ENCODE measurements at places on chromosomes 7 and 10. TPM values are rescaled to one million over a fixed set of nuclear protein-coding genes. Genes with fewer than 3 reads are reported as not detected.

Gene MEOX2
- total RNA-seq: 14.2 TPM

Gene LRRD1
- 0.33 TPM for total RNA-seq

Gene LRRC72
- total RNA-seq: not detected

Gene ENO4
- total RNA-seq: 0.16 TPM

Gene UCMA
- total RNA-seq: not detected

GRCh38 chr7:114687238-114687637 is 234.7 kb upstream of the MDFIC start:
- H3K27ac ChIP-seq: no peak overlapping the region
- no peak overlapping the region for H3K4me3 ChIP-seq
- H3K36me3 ChIP-seq: no peaks in the 10 kb centered on the region

GRCh38 chr10:31888442-31888841 is 40.2 kb downstream of the ARHGAP12 start:
- no peaks in the 10 kb centered on the region for H3K36me3 ChIP-seq
- H3K4me1 ChIP-seq: no peaks in the 10 kb centered on the region
- no peaks in the 10 kb centered on the region for H3K27me3 ChIP-seq
- H3K27ac ChIP-seq: no peak overlapping the region

DNA sequence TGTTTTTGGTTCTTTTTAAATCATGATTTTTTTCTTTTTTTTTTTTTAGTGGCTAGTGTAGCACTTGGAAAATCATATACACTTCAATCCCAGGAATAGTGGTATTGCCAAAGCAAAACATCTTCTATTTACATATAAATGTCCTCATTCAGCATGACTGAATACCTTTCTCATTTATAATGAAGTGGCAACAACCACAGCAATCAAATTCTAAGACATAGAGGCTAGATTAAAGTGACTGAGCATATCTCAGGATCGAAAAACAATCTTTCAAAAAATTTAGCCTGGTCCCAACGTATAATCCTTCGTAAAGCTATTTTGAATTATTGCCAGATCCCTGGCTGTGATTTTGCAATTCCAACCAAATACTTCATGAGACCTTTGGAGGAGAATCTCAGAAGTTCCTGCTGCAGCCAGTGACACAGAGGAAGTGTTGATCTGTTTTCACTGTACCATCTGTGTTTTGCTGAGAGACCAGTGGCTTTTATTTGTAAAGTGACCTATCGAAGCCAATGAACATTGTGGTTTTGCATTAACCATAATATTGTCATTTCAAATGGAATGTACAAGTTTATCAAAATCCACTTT is 29.8 kb upstream of the SP8 start:
- H3K36me3 ChIP-seq: no peaks in the 10 kb centered on the region
- H3K27me3 ChIP-seq: no peaks in the 10 kb centered on the region
- no peak for DNase-seq
- H3K4me1 ChIP-seq: no peaks in the 10 kb centered on the region

DNA sequence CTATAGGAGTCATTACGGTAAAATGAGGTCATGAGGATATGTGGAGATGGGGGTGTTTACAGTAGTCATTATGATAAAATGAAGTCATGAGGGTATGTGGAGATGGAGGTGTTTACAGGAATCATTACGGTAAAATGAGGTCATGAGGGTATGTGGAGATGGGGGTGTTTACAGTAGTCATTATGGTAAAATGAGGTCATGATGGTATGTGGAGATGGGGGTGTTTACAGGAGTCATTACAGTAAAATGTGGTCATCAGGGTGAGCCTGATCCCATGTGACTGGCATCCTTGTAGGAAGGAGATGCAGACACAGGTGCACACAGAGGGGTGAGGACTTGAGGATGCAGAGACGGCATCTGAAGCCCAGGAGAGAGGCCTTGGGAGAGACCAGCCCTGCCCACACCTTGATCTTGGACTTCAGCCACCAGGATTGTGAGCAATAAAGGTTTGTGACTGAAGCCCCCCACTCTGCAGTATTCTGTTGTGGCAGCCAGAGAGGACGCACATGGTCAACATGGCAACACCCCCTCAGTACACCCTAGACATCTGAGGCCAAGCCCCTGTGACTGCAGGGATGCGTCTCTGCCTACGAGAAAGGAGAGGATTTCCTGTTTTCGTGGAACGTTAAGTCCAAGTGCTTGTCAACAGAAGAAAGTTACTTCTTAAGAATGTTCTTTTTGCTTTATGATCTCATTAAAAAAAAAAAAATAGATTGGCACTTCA is 544.4 kb downstream of the DNAJB6 start:
- H3K4me1 ChIP-seq: no peaks in the 10 kb centered on the region
- no peak for DNase-seq
- H3K4me3 ChIP-seq: no peak overlapping the region
- no peaks in the 10 kb centered on the region for H3K36me3 ChIP-seq
- H3K27ac ChIP-seq: no peak overlapping the region
- no peaks in the 10 kb centered on the region for H3K27me3 ChIP-seq

- DNase-seq: no peak
- no peak overlapping the region for H3K4me3 ChIP-seq
- H3K27ac ChIP-seq: no peak overlapping the region
- H3K27me3 ChIP-seq: peaks cover 97% of the 10 kb centered on the region
- H3K4me1 ChIP-seq: no peaks in the 10 kb centered on the region
- no peaks in the 10 kb centered on the region for H3K36me3 ChIP-seq
Observed at GRCh38 chr10:100736809-100737354, 8.5 kb upstream of the PAX2 start.

DNA sequence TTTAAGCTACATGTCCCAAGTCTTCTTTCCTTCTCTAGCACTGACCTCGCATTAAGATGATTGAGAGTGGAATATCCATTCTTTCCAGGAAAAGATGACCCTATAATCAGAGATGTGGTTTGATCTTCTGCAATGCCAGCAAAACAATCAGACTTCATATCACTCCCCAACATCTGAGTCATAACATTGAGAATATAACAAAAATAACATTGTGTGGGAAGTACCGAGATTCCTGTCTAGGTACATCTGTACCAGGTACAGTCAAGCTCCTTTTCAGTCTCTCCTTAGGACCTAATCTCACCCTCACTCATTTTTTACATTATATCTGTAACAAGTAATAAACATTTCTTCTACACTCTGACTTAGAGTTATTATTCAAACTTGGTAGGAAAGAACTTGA is 201.6 kb downstream of the LRRTM3 start:
- no peak overlapping the region for H3K27ac ChIP-seq
- H3K4me1 ChIP-seq: no peaks in the 10 kb centered on the region
- H3K27me3 ChIP-seq: no peaks in the 10 kb centered on the region
- H3K36me3 ChIP-seq: no peaks in the 10 kb centered on the region
- DNase-seq: no peak

GRCh38 chr7:35004531-35005095 is 32.7 kb downstream of the DPY19L1 start:
- H3K27me3 ChIP-seq: no peaks in the 10 kb centered on the region
- H3K4me1 ChIP-seq: no peaks in the 10 kb centered on the region
- no peak for DNase-seq
- H3K27ac ChIP-seq: no peak overlapping the region
- no peaks in the 10 kb centered on the region for H3K36me3 ChIP-seq
- H3K4me3 ChIP-seq: no peak overlapping the region

DNA sequence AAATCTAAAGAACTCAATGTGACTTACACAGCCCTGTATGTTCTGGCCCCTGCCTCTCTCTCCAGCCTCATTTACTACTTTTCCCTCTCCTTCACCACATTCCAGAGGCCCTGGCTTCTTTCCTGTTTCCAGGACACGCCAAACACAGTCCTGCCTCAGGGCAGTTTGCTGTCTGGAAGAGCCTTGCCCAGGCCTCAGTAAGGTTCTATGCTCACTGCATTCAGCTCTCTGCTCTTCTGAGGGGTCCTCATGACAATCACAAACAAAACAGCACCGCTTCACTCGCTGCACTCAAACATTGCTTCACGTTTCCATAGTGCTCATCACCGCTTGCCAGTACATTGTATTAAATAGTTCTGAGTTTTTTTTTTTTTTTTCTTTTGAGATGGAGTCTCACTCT is 35.1 kb upstream of the GARS1 start:
- peak overlapping the region; percentile 81 for H3K27ac ChIP-seq
- H3K27me3 ChIP-seq: no peaks in the 10 kb centered on the region
- H3K4me3 ChIP-seq: no peak overlapping the region
- H3K4me1 ChIP-seq: peaks cover 3% of the 10 kb centered on the region
- no peaks in the 10 kb centered on the region for H3K36me3 ChIP-seq
- peak; percentile 72 for DNase-seq

DNA sequence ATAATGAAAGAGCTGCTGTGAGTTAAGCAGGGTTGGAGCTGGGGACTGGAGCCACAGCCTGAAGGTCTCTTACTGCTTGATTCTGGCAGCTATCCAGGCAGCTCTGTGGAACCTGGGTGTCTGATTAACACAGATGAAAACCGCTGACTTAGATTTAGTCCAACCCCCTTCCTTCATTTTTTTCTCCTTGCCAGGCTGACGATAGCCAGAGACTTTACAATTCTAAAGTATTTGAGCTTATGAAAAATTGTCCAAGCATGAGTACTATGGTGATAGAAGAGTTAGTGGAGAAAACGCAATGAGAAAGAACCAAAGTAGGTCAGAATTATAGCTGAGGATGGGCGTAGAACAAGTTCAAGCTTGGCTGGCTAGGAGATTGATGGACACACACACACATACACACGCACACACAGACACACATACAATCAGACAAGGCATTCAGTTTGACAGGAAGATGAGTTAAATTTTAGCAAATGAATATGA is 13.5 kb upstream of the GPR85 start:
- DNase-seq: no peak
- H3K4me1 ChIP-seq: no peaks in the 10 kb centered on the region
- H3K36me3 ChIP-seq: no peaks in the 10 kb centered on the region

DNA sequence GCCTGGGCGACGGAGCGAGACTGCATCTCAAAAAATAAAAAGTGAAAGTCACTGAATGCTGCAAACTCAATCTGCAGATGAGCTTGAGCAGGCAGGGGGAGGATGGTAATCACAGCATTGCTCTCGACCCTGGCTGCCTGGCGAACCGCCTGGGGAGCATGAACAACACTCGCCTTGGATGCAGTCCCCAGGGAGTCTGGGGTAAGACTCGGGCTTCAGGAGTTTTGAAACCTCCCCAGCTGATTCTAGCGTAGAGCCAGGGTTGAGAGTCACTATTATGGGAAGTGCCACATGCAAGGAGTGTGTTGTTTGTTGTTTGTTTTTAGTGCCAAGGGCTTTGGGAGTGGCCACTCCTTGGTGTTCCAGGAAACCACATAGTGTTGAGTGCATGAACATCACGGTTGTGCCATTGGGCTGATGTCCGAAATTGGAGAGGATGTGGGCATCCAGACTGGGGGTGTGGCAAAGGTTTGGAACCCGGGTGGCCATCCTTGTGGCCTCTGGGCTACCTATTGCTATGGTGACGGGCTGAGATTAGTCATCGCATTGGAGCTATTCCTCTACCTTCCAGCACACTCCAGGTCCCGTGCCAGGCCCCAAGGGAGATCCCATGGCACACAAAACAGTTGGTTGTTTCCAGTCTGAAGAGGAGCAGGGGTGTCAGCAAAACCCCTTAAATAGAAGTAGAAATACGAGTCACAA is 92.6 kb downstream of the RGS10 start:
- DNase-seq: peak; percentile 76
- peak overlapping the region; percentile 29 for H3K27ac ChIP-seq
- no peaks in the 10 kb centered on the region for H3K4me1 ChIP-seq
- no peaks in the 10 kb centered on the region for H3K36me3 ChIP-seq
- H3K27me3 ChIP-seq: no peaks in the 10 kb centered on the region
- H3K4me3 ChIP-seq: no peak overlapping the region
